Stimulated activated CD4-positive, alpha-beta T cell treated with anti-CD3 and anti-CD28 coated beads, Interleukin-15, amount 100 ng/mL, for 1 hour (primary cell): ENCODE measurements at places on chromosomes 5 and 9.
A peak's percentile ranks its signal among the peaks of the same experiment; 100 is the strongest.

DNA sequence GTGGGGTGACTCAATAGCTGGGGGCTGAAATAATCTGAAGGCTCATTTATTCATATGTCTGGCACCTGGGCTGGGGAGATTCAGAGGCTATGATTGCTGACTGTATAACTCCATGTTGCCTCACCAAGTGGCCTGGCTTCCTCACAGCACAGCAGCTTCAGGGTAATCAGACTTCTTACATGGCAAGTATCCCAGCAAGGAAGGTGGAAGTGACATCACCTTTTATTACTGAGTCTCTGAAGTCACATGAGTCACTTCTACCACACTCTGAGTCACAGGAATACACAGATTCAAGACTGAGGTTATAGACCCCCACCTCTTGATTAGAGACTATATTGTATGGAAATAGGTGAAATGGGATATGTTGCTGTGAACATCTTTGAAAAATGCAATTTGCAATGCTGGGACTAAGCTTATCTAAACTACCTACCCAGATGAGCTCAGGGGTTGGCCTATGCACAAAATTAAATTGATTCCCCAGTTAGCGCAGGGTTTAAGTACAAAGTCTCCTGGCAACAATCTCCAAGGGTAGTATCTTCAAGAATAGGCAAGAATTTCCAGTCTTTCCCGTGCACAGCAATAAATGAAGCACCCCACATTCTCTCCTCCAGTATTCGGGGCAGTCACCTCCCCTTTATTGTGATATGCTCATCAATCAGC, 553.1 kb downstream of the LRRC70 start:
- DNase-seq, result no peak

DNA sequence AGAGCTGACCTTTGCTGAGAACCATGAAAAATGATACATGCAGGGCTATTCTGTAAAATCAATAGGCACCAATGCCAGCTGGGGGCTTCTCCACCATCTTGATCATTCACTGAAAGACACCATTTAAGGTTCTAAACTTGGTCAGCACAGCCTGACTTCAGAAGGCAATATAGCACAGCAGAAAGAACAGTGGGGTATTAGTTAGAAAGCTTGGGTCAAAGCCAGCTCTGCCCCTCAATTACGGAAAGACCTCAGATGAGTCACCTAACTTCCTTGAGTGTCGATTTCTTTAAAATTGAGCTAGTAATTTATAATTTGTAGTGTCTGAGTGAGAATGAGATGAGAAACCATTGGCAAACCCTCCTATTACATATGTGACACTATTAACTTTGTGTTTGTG, 3.4 kb downstream of the TNC start:
- DNase-seq, result no peak

DNA sequence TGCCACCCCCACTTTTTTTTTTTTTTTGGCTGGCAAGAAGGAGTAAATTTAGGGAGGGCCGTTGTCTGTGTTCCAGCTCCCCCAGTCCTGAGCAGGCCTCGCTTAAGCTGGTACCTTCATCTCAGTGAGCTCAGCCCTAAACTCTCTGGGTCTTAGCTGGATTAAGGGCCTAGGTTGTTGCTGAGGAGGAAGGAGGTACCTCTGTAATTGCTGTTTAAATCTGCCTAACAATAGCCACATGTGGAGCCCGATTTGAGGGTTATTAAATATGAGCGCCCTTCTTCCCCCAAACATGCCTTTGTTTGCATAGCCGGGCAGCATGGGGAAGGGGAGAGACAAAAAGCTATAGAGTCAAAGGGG, 179.0 kb upstream of the PITX1 start:
- no peak for DNase-seq

GRCh38 chr5:76000582-76000981, 82.6 kb upstream of the SV2C start:
- DNase-seq, result no peak

DNA sequence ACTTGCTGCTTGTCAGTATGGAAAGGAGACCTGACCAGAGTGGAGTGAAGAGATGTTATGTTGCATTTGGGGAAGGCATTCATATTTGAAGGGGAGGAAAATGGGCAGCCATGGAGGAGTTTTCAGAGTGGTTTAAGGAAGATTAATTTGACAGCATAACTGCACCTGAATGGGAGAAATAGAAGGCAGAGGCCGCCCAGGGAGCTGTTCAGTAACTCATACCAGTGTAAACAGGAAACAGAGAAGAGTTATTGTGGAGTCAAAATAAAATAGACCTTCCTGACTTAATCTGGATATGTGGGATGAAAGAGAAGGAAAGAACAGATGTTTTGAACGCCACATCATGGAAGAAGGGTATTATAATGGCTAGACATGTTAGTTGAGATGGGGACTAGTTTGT, 13.4 kb downstream of the SLC44A1 start:
- DNase-seq, result no peak

GRCh38 chr9:137870432-137870831, 7.2 kb upstream of the CACNA1B start:
- no peak for DNase-seq

GRCh38 chr9:94981723-94982090, 255.2 kb downstream of the AOPEP start:
- no peak for DNase-seq

DNA sequence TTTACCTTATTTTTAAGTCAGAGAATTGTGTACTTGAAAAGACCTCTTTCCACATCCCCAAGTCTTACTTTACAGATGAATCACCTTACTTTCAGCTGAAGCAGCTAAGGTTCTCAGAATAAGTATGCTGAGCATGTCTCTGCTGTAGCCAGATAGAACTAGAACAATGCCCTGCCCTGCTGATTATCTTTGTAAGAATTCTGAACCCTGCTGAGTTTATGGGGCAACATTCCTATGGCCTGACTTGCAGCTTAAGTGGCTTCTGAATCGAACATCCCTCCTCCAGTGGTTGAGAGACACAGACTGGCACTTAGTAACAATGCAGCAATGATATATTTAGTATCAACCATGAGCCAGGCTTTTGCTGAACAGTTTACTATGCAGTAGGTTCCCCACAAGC, 592.0 kb upstream of the WWC1 start:
- DNase-seq, result no peak

DNA sequence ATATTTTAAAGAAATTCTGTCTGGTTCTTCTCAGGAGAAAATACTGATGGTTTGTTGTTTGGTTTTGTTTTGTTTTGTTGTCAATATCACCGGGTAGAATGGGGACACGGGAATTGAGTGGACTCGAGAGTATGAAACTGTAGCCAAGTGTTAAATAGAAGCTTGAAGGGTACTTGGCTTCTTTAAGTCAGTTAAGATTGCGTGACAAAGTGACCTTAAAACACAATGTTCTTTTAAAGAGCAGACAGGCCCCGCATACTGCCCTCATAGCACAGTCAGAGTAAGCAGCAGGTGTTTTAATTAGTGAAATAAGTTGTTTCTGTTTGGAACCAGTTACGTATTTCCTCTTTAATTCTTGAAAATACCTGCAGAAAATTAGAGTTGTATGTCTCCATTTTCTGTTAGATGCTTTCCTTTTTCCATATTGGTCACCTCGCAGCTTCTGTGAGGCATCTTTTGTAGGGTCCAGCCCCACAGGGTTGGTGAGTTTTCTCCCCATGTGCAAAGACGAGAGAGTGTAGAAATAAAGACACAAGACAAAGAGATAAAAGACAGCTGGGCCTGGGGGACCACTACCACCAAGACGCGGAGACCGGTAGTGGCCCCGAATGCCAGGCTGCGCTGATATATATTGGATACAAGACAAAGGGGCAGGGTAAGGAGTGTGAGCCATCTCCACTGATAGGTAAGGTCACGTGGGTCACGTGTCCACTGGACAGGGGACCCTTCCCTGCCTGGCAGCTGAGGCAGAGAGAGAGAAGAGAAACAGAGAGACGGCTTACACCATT, 9.6 kb downstream of the TRIP13 start:
- DNase-seq, result no peak

- no peak for DNase-seq
Measured at GRCh38 chr9:14251154-14252071, 62.5 kb downstream of the NFIB start.

- DNase-seq, result peak; percentile 48
Measured at GRCh38 chr5:127072861-127073846, at the start of gene C5orf63. C5orf63 (minus strand) TSS chr5:127073502; CDS start chr5:127058995, 14,507 bp downstream.

DNA sequence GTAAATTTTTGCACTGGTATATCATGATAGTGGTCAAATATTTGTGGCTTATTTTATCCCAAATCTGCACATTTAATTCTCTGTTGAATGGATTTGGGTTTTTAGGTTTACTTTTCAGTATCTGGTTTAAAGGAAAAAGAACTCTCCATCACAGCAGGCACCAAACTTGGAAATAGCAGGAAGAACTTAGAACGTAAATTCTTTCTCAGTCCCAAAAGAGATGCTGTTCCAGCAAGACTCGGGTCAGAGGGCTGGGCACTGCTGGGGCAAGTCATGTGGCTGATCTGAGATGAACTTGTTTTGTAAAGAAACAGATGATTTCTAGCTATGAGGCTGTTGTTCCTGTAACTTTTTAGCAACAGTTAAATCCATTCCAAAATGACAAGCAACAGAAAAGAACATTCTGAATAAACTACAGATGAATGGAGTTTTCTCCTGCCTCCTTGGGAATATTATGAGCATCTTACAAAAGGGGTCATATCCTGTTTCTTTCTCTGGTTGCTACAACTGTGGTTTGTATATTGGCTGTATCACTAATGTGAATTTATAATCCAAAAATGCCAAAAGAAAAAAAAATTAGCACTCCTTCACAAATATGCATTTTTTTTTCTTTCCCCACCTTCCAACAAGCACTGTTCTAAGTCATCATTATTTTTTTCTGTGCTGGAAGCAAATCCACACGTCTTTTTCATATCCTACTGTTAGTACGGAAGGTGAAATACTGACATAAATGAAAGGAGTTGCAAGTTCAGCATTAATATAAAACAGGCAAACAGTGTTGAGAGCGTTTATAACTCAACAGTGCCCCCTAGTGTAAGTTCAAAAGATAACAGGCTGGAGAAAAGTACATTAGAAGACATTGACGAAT, 31.1 kb downstream of the OR2K2 start:
- DNase-seq, result no peak
